Endodermal cell (in vitro differentiated cells): ENCODE measurements at places on chromosomes 2 and 18.

DNA sequence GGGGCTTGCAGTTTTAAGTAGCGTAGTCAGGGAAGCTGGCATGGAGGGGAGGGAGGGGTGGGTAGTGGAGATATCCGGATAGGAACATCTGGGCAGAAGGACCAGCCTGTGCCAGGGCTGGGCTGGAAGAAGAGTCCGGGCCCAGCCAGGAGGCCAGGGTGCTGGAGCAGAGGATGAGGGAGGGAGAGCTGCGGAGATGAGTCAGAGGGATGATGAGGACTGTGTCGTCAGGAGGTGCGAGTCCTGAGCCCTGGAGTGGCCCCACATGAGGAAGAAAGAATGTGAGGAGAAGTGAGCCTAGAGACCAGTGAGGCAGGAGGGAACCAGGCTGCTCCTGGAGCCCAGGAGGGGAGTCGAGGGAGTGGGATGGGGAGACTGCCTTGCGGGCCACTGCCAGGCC is 82.4 kb downstream of the CTIF start:
- no peak for DNase-seq

DNA sequence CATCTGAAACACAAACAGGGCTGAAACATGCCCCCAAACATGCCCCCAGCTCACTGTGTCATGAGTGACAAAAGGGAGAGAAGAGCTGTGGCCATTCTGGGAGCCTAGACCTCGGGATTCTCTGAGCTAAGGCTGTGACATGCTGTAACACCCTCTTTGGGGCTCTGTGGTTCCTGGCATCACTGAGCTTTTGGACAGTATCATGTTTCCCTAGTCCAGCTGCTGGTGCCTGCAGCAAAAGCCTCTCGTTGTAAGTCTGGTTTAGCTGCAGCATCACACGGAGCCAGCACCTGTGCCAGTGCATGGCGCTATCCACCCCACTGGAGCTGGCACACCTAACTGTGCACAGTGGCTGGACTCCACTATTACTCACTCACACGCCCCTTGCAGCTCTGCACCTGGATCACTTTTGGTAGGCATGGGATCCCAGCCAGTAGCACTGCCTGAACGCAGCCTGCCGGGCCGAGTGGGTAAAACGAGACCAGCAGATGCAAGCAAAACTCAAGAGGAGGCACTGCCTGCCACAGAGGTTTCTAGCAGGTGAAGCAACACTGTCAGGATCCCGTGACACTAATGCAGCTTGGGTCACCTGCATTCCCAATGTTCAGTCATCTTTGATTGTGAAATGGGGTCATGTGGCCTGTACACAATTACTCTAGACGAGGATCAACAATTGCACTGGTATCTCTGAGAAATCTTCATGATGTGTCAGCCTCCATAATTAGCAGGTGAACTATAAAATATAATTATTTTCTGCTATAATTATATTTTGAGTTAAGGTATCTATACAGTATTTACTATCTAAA is 547.2 kb downstream of the ZNF804A start:
- DNase-seq, result no peak

- peak; percentile 38 for DNase-seq
Observed at GRCh38 chr2:239912171-239912937, 112.8 kb downstream of the NDUFA10 start.

DNA sequence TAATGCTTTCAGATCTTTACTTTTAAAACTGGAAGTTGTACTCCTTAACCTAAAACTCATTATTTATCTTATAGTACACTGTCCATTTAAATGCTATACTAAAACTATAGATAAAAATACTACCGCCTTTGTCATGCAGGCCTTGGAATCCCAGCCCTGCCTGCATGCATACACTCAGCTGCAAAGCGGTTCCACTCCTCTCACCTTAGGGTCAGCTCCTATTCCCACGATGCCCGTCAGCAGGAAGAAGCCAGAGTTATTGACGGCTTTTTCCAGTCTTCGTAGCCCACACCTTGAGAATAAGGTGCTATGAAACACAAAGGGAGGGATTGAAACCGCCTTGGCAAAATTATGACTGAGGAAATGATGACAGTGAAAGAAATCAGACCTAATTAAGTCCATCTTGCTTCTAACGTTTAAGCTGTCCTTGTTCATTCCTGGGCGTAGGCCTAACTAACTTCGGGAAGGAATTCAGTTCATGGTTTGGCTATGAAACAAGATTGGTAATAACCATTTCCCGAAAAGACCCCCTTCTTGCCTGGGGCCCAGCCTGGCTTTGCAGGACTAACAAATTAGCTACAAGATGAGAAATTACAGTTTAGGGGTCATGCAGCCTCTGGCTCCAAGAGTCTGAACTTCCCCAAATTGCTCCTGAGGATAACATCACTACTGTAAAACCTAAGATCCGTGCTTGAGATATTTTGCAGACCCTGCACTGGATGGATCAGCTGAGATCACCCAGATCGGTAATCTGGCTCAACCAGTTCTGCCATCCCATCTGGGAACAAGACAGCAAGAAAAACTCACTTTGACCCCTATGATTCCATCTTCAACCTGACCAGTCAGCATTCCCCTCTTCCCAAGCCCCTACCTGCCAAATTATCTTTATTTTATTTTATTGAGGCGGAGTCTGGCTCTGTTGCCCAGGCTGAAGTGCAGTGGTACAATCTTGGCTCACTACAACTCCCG is 17.1 kb downstream of the EPB41L5 start:
- no peak for DNase-seq

- DNase-seq, result peak; percentile 36
Observed at GRCh38 chr2:71503837-71504236, 50.5 kb downstream of the DYSF start.

GRCh38 chr2:25029183-25029554 is 12.7 kb upstream of the EFR3B start:
- no peak for DNase-seq

GRCh38 chr2:75100801-75101151 is 98.5 kb downstream of the TACR1 start:
- no peak for DNase-seq

- peak; percentile 62 for DNase-seq
Observed at GRCh38 chr18:5979971-5980457, 84.7 kb upstream of the TMEM200C start.

GRCh38 chr18:11247381-11247970 is 98.1 kb upstream of the PIEZO2 start:
- no peak for DNase-seq

GRCh38 chr2:64439194-64439593 is 14.8 kb upstream of the LGALSL start:
- DNase-seq, result no peak

- DNase-seq, result no peak
Observed at GRCh38 chr18:70294471-70295191, 5.8 kb downstream of the SOCS6 start.

DNA sequence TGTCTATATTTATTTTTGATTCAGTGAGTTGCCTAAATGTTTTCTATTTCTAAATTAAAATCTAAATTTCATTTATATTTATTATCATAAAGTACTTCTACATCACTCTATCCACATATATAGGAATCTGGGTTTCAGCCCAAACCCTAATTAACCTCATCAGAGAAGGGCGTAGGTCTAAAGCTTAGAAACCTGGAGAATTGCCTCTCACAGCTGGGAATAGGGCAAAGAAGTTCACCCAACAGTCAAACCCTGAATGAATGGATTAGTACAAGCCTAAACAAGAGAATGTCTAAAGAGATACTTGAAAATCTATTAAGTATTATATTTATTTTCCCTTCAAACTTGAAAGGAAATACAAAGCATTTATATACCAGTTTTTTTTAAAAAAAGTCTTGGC is 26.2 kb downstream of the TFPI start:
- no peak for DNase-seq

DNA sequence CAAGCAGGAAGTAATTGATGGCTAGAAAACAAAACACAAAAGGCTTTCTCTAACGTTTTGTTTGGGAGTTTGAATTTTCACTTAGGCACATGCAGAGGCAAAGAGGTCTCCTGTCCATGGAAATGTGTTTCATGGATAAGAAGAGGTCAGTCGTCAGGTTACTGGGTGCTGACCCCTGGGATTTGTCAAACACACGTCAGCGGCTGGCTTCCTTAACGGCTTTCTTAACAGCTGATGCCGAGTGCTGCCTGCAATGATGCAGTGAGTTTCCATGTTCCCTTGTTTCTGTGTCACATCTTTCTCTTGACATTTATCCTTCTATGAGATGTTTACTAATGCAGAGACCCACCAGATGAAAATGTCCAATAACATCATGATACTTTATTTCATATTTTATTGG is 31.7 kb downstream of the GPR39 start:
- DNase-seq, result no peak

- no peak for DNase-seq
Observed at GRCh38 chr18:36560187-36560586, 262.7 kb downstream of the FHOD3 start.

- DNase-seq, result no peak
Observed at GRCh38 chr2:19623488-19623887, 265.1 kb upstream of the OSR1 start.

- DNase-seq, result no peak
Observed at GRCh38 chr18:41096504-41096903, 858.5 kb upstream of the PIK3C3 start.

GRCh38 chr2:40487602-40488001 is 35.7 kb upstream of the SLC8A1 start:
- DNase-seq, result no peak

DNA sequence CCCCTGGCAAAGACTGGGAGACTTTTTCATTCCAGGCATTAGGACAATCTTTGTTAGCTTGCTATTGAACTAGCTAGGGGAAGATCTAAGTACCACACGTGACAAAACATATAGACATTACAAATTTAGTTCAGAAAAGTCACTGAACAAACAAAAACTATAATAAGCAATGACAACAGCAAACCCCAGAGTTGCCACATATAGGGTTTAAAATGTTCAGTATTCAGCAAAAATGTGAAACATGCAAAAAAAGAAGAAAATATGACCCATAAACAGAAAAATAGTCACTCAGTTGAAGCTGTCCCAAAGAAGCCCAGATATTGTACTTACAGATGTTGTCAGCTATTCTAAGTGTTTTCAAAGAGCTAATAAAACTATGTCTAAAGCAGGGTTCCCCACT is 431.1 kb upstream of the CDH2 start:
- no peak for DNase-seq

DNA sequence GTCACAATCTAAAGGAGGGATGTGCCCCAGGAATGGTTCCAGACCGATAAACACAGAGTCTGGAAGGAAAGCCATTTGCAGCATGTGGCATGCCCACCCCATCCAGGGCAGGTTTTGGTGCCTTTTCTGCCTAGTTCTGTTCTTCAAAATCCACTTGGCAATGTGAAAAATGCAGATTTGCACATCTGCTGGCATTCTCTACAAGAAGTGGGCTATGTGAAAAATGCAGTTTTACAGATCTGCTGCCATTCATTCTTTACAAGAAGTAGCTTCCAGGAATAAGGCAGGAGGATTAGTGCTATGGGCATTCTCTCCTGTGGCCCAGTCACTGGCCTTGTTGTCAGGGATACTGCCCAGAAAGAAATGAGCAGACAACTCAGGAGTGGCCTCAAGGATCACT is 68.1 kb downstream of the C1D start:
- DNase-seq, result no peak

- DNase-seq, result no peak
Observed at GRCh38 chr2:8569332-8569930, 112.4 kb upstream of the ID2 start.

- peak; percentile 49 for DNase-seq
Observed at GRCh38 chr18:59387687-59388565, 28.9 kb upstream of the LMAN1 start.

DNA sequence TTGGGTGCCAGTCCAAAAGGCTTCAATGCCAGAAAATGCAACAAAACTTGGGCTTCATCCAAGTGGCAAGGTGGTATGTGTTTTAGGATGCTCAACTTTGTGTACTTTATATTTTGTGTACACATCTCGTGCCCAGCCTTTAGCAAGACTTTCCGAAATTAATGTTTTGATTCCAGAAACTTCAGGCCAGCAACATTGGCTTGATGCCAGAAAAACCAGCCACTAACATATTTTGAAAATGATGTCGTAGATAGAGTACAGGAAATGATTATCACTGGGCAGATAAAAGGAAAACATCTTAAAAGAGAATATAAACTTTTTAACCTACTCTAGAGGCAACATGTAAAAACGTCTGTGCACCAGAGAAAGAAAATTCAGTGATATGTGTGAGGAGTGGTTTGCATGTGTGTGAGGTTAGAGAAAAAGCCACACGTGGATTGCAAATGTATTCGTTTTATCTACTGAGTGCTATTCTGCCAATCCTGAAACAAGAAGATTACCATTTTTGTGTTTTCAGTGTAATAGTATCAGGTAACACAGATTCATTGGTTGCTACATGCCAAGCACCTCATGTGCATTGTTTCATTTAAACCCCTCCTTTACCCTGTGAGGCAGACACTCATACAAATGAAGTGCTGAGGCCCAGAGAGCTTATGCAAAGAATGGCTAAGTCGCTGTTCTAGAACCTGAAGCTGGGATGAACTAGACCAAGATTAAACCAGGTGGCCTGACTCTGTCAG is 264.8 kb downstream of the C1D start:
- DNase-seq, result no peak

GRCh38 chr18:2485983-2486382 is 85.3 kb downstream of the METTL4 start:
- DNase-seq, result no peak

DNA sequence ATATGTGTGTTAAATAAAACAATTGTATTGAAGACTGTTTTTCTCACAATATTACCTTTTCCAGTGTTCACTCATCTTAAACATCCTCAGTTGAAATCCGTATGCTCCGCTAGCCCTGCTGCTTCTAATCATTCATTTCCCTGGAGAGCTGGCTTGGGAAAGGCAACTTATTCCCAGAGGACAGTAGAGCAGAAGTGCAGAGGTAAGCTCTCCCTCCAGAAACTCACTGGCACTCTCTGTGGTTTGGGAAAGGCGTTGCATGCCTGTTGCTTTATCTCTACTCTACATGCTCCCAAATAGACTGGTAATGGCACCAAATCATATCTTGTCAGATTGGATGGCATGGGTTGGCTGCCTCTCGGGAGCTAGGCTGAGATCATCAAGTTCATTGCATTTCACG is 117.1 kb upstream of the BOD1L2 start:
- DNase-seq, result peak; percentile 74

DNA sequence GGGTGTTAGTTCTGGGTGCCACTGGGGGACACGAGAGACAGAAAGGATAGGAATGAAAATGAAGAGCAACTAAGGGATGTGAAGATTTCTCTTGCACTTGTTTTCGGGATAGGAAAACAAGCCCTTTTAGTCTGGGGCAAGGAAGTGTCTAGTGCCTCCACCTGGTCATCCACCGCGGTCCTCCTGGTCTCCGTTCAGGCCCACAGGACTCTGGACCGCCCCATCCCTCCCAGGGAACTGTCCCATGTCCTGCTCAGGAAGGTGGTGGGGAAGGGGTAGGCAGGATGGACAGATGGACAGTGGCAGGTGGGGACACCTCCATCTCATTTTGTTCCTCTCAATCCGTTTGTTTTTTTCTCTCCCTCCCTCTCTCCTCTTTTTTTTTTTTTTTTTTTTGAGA is 45.9 kb downstream of the AGAP1 start:
- no peak for DNase-seq

DNA sequence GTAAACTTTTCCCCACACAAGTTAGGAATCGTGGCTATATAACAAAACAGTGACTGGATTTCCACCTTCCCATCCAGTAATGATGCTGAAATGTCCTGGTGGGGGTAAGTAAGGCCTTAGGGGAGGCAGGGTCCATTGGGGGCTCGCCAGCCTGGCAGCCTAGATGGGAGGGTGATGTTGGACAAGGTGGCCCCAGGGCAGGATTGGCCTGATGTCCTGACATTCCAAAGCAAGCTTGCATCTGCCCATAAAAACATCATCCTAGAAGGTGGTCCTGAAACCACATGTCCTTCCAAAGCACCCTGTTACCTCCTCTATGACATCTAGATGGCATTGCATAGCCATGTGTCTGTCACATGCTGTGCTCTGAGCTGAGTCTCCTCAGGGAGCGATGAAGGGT is 54.1 kb upstream of the RAB6C start:
- no peak for DNase-seq
